ENCODE measurements at places on chromosomes 7 and 10.

GRCh38 chr10:26057466-26057865 is 123.4 kb downstream of the MYO3A start:
- DNase-seq: no peak

- no peak for DNase-seq
Observed at GRCh38 chr7:64878684-64879083, 24.4 kb upstream of the ZNF273 start.

- DNase-seq: no peak
Observed at GRCh38 chr10:102555781-102556328, 52.1 kb downstream of the SUFU start.

GRCh38 chr7:96089511-96089910 is 232.4 kb downstream of the SLC25A13 start:
- DNase-seq: no peak

DNA sequence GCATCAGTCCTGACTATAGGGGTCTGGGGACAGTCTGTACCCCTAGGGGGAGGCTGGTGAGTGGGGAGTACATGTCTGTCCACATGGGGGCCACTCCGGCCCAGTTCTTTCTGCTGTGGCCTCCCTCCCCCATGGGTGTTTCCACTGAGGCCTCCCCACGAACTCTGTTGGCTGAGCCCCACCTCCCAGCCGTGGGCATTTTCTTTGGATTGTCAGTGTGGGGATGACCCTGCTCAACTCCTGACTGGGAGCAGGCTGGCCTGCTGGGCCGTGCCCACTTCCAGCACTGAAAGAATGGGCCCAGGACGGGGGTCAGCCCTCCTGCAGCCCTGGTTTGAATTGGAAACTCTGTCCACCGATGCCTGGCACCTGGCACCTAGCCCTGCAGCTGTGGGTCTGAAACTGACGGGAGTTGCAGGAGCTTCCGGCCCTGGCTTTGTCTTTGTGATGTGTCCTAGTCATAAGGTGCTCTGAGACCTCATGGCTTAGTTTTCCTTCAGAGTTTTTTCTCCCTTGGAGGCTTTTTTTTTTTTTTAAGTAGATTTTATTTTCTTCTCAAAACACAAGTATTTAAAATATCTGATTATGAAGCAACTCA is 46.5 kb downstream of the LHPP start:
- no peak for DNase-seq

DNA sequence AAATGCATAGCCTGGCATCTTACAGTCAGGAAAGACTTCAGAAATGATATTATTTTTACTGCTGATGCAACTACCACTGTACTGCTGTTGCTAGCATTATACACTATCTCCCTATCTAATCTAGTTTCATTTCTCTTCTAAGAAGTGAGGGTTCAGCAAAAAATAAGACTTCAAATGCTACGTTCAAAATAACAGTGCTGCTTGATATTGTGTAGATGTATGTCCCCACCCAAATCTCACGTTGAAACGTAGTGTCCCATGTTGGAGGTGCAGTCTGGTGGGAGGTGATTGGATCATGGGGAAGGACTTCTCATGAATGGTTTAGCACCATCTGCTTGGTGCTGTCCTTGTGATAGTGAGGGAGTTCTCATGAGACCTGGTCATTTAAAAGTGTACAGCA is 129.4 kb downstream of the ANK3 start:
- DNase-seq: no peak

DNA sequence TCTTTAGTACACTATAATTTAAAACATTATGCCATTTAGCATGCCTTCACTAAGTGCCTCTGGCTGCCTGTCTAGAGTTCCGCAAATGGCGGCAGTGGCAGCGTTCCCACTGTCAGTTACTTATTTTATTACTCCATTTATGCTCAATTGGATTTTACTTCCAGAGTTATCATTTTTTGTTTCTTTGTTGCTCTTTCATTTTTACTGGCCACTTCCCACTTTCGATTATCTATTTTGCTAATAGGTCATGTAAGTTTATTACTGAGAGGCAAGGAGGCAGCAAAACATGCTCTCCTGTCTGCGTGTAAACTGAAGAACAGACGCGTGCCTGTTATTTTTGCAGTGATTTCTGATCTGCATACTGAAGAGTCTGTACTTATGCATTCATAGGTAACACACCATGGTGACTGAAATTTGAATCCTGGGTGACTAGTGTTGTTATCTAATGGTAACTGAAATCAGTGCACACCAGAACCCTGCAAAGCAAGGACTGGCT is 23.1 kb downstream of the KDM7A start:
- no peak for DNase-seq

- no peak for DNase-seq
Observed at GRCh38 chr7:14834883-14835282, 67.7 kb downstream of the DGKB start.

DNA sequence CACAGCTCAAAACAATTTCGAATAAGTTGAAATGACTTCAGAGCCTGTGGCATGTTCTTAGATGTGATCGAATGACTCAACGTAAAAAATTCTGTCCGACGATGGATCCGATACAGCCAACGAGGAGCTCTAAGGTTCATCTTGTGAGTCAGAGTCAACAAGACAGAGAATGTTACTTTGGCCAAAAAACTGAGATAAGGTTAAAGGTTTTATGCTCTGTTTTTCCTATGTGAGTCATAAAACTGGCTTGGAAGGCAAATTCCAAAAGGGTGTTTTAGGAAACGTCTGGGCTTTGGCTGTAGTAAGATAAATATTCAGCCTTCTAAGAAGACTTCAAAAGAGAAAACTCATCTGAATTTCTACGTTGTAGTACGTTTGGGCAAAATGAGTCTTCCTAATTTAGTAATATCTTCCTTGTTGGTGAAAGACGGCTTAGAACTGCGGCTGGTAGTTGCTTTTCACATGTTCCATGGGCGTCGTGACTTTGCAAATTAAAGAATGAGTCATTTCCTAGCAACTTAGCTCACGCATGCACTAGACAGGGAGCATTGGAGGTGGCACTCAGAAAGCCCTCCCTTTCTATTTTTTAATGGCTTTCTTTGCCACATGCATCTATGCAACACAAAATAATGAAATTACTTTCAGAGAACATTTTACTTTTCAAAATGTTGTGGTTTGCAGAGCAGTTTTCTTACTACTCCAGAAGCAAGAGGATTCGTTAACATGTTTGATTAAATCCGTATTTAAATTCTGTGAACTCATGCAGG is 28.2 kb downstream of the PFKP start:
- peak; percentile 15 for DNase-seq

DNA sequence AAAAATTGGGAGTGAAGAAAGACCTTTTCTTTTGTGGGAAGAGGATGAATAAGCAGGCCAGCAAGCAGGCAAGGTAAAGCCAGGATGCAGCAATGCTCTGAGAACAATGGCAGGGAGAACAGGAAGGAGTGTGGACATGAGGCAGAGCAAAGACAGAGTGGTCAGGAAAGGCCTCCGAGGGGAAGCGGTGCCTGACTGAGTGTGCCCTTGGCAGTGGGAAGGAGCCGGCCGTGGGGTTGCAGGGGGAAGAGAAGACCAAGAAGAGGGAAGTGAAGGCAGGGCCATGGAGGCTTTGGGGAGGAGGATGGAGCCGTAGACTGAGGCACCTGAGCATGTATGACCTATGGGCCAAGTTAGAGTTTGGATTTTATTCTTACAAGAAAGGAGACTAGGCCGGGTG is 21.9 kb upstream of the ZNF212 start:
- DNase-seq: no peak

- DNase-seq: no peak
Observed at GRCh38 chr7:30164567-30164966, 29.8 kb downstream of the MTURN start.

- no peak for DNase-seq
Observed at GRCh38 chr7:129776362-129776722, 164.8 kb downstream of the NRF1 start.

DNA sequence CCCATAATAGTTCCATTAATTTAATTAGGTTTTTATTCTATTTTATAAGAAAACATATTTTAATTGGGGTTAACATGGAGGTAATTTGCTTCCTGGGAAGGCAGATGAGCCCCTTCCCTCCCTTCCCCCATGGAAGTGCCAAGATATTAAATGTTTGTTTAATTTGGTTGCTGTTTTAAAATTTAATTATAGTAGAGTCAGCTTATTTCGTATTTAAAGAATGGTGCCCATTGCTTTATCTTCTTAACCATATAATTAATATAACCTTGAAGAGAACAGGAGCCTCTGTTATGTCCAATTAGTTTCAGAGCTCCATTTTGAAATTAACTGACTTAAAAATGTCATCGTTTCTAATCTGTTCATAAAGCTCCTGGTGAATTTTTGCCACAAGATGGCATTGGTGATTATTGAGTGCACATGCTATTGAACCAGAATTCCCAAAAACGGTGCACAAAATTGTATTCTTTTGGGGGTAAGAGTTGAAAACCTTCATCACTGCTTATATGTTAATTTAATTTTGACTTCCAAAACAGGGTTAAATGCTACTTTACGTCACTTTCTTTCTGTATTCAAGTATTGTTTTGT is 26.0 kb downstream of the KLHDC10 start:
- no peak for DNase-seq

DNA sequence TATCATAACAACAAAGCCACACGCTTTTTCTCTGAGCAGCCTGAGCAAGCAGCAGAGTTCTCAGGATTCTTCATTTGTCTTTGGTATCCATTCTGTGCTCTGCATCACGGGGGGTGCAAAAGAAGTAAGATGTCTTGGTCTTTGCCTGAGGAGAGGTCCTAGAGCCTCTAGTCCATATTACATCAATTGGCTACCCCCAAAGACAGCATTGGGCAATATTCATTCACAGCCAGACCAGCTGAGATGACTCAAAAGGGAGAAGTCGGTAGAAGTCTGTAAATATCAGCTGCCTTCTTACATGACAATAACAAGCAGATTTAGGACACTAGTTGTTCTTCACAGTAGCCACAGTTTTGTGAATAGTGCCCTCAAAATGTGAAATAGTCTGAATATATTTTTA is 66.6 kb downstream of the FZD1 start:
- DNase-seq: no peak

- no peak for DNase-seq
Observed at GRCh38 chr7:33727315-33727714, 178.0 kb upstream of the BMPER start.

Data from activated CD4-positive, CD25-positive, alpha-beta regulatory T cell (primary cell).